ENCODE measurements at places on chromosomes 6 and 20.

- no peak for DNase-seq
Measured at GRCh38 chr6:135129136-135129856, 51.8 kb upstream of the MYB start.

DNA sequence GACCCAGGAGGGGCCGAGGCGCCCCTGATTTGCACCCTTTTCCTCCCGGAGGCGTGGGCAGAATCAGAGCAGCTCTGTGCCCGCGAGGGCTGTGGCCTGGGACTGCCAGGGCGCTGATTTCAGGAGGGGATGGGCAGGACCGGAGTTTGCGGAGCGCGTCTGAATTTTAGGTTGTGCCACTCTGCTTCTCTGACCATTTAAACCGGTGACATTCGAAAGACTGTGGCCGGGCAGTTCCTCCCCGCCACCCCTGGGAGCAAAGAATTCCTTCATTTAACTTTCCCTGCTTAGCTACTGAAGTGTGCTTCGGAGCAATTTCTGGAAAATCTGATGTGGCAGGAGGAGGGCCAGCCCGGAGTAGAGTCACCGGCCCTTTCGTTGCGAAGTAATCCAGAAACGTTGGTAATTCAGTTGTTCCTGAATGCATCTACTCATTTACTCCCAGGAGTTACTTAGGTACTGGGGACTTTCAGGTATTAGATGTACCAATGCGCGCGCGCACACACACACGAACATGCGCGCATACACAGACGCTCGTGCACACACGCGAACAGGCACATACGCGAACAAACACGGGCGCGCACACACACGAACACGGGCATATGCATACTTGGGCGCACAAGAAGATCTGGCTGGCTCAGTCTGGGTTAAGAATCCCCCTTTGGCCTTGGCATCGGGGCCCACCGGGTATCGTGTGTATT, 568 bp downstream of the CCDC170 start:
- DNase-seq = no peak

DNA sequence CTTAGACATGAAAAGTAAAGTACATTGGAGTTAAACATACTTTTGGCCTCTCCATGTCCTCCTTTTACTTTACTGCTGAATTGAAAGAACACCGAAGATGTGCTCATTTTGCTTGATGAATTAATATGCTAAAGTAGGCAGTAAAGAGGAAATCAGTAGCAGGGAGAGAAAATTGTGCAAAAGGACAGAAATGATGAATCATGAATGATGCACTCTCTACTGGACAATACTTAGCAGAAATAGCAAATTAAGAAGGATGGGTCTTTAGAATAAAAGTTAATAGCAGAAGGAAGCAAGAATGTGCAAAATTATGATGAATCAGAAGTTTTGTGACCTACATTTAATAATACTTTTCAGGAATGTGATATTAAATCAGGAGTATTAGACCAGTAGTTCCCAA, 8.4 kb upstream of the SPINT3 start:
- no peak for DNase-seq

GRCh38 chr20:58188527-58188926, 39.9 kb downstream of the ANKRD60 start:
- DNase-seq = no peak

GRCh38 chr6:43203718-43204095, 21.7 kb downstream of the CUL9 start:
- no peak for DNase-seq

DNA sequence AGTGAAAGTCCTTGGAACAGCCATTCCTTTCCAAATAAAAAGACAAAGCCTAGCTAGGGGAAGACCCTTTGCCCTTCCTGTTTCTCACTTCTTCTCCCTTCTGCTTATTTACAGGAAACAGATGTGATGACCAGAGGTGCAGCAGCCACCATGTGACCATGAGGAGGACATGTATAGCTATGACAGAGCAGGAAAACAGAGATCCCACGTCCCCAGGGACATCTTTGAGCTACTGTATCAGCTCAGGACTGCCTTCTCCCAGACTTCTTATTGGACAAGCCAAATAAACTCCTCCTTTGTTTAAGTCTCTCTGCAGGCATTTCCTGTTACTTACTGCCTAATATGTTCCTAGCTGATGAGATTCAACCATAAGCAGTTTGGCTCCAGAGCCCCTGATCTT, 133.1 kb upstream of the MLN start:
- DNase-seq = no peak

- no peak for DNase-seq
Measured at GRCh38 chr6:106470316-106470715, 109.8 kb downstream of the CRYBG1 start.

DNA sequence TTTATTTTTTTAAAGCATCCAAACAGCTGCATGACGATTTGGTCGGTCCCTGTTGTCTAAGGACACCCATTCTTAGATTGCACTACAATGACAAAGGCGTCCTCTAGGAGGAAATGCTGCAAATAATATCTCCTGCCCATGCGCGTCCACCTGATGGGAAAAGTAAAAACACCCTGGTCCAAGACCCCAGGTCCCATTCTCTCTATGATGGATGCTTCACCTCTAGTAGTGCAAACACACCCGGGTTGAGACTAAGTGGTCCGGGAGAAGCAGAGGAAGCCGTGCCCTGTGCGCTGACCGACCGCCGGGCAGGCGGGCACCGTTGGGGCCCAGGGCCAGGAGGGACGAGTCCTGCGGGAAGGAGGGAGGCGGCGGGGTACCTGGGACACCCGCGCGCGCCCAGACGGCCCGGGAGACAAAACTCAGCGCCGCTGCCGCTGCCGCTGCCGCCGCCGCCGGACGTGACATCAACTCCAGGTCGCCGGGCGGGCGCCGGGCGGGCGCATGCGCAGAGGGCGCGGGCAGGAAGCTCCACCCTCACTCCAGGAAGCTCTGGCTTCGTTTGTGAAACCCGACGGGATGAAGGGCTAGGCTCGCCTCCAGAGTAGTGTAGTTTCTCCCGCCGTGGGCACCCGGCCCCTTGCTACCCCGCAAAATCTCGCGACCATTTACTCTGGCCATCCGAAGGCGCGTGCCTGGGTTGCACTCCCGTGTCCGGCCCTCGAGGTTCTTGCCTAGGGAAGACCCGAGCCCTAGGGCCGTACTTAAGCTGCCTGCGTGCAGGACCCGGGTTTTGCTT, at the start of gene TBC1D7:
Gene TBC1D7 (minus strand): TSS at position 462 of the 799 bp plus-strand sequence. CDS start 1,639 bp downstream, outside the sequence.
- peak; percentile 37 for DNase-seq

GRCh38 chr6:41111017-41111416, 38.2 kb downstream of the NFYA start:
- DNase-seq = no peak

DNA sequence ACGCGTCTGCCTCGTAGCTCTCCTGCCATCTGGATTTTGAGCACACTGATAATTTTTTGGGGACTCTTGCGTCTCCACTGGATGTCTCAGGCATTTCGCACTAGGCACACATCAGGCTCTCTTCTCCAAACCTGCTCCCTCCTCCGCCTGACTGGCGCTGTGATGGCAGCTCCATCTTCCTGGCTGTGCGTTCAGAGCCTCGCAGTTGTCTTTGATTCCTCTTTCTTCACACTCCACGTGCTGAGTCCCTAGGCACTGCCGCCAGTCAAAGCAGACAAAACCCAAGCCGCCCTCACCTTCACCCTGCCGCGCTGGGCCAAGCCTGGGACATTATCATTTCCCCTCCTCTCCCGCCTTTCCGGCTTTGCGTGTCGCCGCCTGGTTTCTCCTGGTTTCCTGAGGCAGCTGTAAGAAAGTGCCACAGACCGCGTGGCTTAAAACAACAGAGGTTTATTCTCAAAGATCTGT, 778 bp downstream of the PSMG4 start:
- no peak for DNase-seq

DNA sequence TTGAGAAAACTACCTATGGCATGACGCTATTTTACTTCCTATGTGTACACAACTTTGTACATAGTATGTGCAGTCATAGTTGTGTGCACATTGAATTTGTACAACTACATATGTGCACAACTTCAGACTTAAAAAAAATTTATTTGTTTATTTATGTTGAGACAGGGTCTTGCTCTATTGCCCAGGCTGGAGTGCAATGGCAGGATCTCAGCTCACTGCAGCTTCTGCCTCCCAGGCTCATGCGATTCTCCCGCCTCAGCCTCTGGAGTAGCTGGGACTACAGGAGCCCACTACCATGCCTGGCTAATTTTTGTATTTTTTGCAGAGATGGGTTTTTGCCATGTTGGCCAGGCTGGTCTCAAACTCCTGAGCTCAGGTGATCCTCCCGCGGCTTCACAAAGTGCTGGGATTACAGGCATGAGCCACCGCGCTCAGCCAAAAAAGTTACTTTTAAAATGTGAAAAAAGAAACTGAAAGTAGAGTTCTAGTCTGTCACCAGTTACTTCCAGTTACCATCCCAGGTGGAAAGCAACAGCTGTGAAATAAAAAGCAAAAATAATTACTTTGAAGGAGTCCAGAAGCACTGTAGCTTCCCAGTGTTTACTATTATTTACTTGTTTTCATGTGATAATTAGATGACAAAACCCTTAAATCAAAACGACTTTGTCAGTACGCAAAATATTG, 1.7 kb upstream of the ZKSCAN8 start:
- DNase-seq = no peak

DNA sequence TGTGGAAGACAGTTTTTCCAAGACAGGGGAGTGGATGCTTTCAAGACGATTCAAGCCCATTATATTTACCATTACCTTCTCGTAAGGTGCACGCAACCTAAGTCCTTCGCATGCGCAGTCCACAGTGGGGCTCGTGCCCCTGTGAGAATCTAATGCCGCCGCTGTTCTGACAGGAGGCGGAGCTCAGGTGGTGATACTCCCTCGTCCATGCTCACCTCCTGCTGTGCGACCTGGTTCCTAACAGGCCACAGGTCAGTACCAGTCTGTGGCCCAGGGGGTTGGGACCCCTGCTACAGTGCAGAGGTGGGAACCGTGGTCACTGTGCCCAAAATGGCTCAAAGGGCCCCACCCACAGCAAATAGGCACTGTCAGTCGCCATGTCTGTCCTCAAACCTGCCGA, 36.6 kb downstream of the SERPINB1 start:
- DNase-seq = no peak

- no peak for DNase-seq
Measured at GRCh38 chr20:58657262-58657661, 6.2 kb downstream of the STX16 start.
